ENCODE measurements at places on chromosomes 6 and 20. TPM values are rescaled to one million over a fixed set of nuclear protein-coding genes. Genes with fewer than 3 reads are reported as not detected.

Gene HSPA1L
- total RNA-seq, result 1.3 TPM

Gene COX4I2
- not detected for total RNA-seq

Gene ZKSCAN4
- 2.9 TPM for total RNA-seq

Gene ISM1
- 0.24 TPM for total RNA-seq

Gene TGM3
- total RNA-seq, result not detected

Gene C6orf52
- total RNA-seq, result 1.6 TPM

Gene GJA10
- total RNA-seq, result not detected

Gene CD93
- total RNA-seq, result not detected

Gene IL17A
- total RNA-seq, result not detected

Gene CST1
- 0.84 TPM for total RNA-seq

Gene RIPPLY2
- total RNA-seq, result not detected

Gene RAB44
- total RNA-seq, result 0.06 TPM

Gene CGA
- 0.23 TPM for total RNA-seq

Gene C4B
- total RNA-seq, result 1.5 TPM

Gene ABHD16B
- not detected for total RNA-seq

Gene HLA-DPB1
- total RNA-seq, result not detected

Gene EPB41L2
- 41.3 TPM for total RNA-seq

Gene COL20A1
- total RNA-seq, result 0.30 TPM

Gene SLA2
- total RNA-seq, result 0.12 TPM

Gene HLA-DRA
- total RNA-seq, result not detected

Gene HAO1
- total RNA-seq, result not detected

Gene SRSF12
- total RNA-seq, result 2.0 TPM

Data from A549 treated with Mapracorat at 1 μM for 4 hours (cell line).